ENCODE measurements at places on chromosomes 5 and 9. TPM values are rescaled to one million over a fixed set of nuclear protein-coding genes. Genes with fewer than 3 reads are reported as not detected.

DNA sequence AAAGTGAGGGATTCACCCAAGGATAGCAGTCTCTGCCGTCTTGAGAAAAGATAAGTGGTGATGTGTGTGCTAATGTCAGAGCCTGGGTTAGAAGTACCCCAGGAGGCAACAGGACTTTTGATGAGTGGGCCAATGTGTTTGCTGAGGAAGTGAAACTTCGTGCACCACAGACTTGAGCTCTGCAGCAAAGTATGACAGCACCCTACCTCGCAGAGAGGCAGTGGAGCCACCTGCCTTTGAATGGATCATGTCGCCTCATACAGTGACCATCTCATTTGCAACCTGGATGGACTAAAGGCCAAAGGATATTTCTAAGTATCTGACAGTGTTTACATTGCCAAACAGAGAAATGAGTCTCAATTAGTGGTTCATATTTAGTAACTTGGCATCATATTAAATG, 593.9 kb upstream of the GRAMD2B start:
- H3K27ac ChIP-seq = no peak overlapping the region
- H3K36me3 ChIP-seq = no peaks in the 10 kb centered on the region
- no peaks in the 10 kb centered on the region for H3K4me1 ChIP-seq
- DNase-seq = no peak
- peaks cover 2% of the 10 kb centered on the region for H3K27me3 ChIP-seq
- no peak overlapping the region for H3K4me3 ChIP-seq

- no peaks in the 10 kb centered on the region for H3K27me3 ChIP-seq
- no peaks in the 10 kb centered on the region for H3K36me3 ChIP-seq
- no peak overlapping the region for H3K4me3 ChIP-seq
- no peak for DNase-seq
Measured at GRCh38 chr9:99948896-99949295, 42.4 kb downstream of the STX17 start.

GRCh38 chr5:66859526-66859925, 263.3 kb downstream of the MAST4 start:
- no peak overlapping the region for H3K4me3 ChIP-seq
- H3K27ac ChIP-seq = no peak overlapping the region
- H3K4me1 ChIP-seq = no peaks in the 10 kb centered on the region
- DNase-seq = no peak
- peaks cover 12% of the 10 kb centered on the region for H3K27me3 ChIP-seq

- no peaks in the 10 kb centered on the region for H3K4me1 ChIP-seq
- no peaks in the 10 kb centered on the region for H3K36me3 ChIP-seq
- no peaks in the 10 kb centered on the region for H3K27me3 ChIP-seq
- no peak overlapping the region for H3K4me3 ChIP-seq
- DNase-seq = no peak
Measured at GRCh38 chr9:85527331-85528020, 214.3 kb downstream of the AGTPBP1 start.

- no peaks in the 10 kb centered on the region for H3K27me3 ChIP-seq
- no peak for DNase-seq
- peaks cover 3% of the 10 kb centered on the region for H3K36me3 ChIP-seq
- H3K4me3 ChIP-seq = no peak overlapping the region
- H3K4me1 ChIP-seq = peaks cover 9% of the 10 kb centered on the region
Measured at GRCh38 chr5:40687321-40687720, 7.6 kb downstream of the PTGER4 start.

- no peaks in the 10 kb centered on the region for H3K27me3 ChIP-seq
- peak; percentile 65 for DNase-seq
- peaks cover 12% of the 10 kb centered on the region for H3K4me1 ChIP-seq
- no peak overlapping the region for H3K4me3 ChIP-seq
- H3K27ac ChIP-seq = no peak overlapping the region
Measured at GRCh38 chr9:2493109-2493508, 128.5 kb upstream of the VLDLR start.

Gene AHRR
- total RNA-seq = 15.6 TPM

Gene EIF4E1B
- not detected for total RNA-seq

All from IMR-90 (cell line).